Uterus (tissue), 4 donors: ENCODE measurements at places on chromosomes 13 and 19. TPM values are rescaled to one million over a fixed set of nuclear protein-coding genes. Genes with fewer than 3 reads are reported as not detected.

The DPF1 gene
- total RNA-seq = not detected

The SIAH3 gene
- total RNA-seq = under 0.01 TPM

The RFPL4A gene
- not detected for total RNA-seq

The PET100 gene
- 5.9 TPM for total RNA-seq

The LRRC63 gene
- total RNA-seq = 1.2 TPM

The SPIB gene
- under 0.01 TPM for total RNA-seq

The MPND gene
- not detected for total RNA-seq

The PDX1 gene
- not detected for total RNA-seq
